ENCODE measurements at places on chromosomes 13 and 19. TPM values are rescaled to one million over a fixed set of nuclear protein-coding genes. Genes with fewer than 3 reads are reported as not detected.
A peak's percentile ranks its signal among the peaks of the same experiment; 100 is the strongest.

- DNase-seq: peak; percentile 34
Observed at GRCh38 chr13:44259045-44260027, 114.3 kb upstream of the SERP2 start.

DNA sequence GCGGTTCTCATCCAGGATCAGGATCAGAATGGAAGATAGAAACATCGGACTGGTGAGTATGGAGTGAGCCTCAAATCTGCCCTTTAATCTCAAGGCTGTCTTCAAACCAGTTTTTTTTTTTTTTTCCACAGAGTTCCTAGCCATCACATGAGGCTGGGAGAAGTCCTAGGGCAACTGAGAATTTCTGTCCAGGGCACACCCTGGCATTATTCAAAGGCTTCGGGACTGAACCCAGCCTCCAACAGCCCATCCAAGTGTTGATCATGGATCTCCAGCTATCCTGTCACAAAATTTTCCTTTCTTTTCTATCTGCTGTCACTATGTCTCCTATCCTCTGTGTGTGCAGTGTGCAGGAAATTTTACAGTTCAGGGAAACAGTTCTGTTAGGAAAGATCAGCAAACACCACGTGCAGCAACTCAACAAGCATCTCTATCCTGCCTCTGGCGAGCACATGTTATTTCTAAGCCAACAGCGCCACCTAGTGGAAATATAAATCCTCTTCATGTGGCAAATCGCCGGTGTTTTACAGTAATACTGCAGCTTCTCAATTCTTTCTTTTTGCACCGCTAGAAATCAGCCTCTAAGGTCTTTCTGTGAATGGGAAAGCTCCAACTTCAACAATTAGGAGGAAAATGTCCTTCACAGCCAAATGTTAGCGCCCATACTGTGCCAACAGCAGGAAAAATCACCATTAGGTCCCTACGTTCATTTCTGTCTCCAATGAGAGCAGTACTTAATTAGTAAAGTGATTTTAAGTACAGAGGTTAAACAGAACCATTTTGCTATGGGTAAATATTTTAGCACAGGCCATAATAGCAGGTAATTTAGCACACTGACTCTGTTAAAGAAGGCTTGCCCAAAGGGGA, 21.4 kb upstream of the ZNF181 start:
- peak; percentile 92 for DNase-seq

GRCh38 chr19:10339380-10339960, at the start of gene ICAM3:
Gene ICAM3, minus strand, starts transcription at chr19:10339624. Its CDS starts 10 bp downstream, at chr19:10339614.
- no peak for DNase-seq

The ZNF418 gene
- total RNA-seq: 13.6 TPM

GRCh38 chr13:94559222-94559795, 36.6 kb downstream of the TGDS start:
- no peak for DNase-seq

GRCh38 chr13:19862481-19863313, 752 bp downstream of the ZMYM5 start:
- DNase-seq: peak; percentile 30

The ELSPBP1 gene
- total RNA-seq: not detected

The RDH8 gene
- total RNA-seq: not detected
